ENCODE measurements at places on chromosomes 3 and 15. TPM values are rescaled to one million over a fixed set of nuclear protein-coding genes. Genes with fewer than 3 reads are reported as not detected.

The B3GALNT1 gene
- total RNA-seq: 22.3 TPM

DNA sequence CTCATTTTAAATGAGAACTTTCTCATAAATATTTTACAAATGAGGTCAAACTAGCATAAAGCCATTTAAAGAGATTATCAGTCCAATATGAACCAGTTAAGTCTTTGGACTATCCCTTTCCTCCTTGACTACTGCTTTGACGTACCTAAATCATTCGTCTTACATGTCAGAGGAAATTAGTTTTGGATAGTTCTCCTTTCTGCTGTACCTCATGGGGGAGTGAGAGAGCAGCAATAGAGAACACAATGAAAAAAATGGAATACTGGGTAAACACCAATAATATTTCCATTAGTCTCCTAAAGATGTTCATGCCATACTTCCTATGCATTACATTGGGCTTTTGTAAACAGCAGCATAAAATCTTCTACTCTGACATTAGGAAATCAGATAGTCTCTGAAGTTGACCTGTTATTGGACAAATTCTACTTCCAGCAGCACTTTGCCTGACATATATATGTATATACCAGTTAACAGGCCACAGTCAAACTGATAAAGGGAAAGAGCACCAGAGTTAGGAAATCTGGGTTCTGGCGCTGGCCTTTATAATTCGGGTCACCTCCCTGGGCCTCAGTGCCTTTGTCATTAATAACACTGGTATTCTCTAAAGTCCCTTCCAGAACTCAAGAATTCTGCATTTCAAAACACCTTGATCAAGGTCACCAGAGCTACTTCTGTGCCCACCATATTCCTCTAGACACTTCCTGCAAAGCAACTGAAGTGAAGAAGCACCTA is 26.8 kb downstream of the TIMMDC1 start:
- DNase-seq: no peak

The COMMD4 gene
- total RNA-seq: 53.0 TPM

GRCh38 chr15:86558252-86558651 is 478.6 kb downstream of the AGBL1 start:
- DNase-seq: no peak

GRCh38 chr3:16113704-16114103 is 60.8 kb upstream of the GALNT15 start:
- no peak for DNase-seq

GRCh38 chr15:70066447-70066846 is 31.3 kb downstream of the TLE3 start:
- DNase-seq: no peak

The REC114 gene
- total RNA-seq: not detected

- DNase-seq: no peak
Measured at GRCh38 chr3:135007607-135008006, 212.5 kb downstream of the EPHB1 start.

The CFAP100 gene
- total RNA-seq: not detected

The MYLK gene
- total RNA-seq: 942 TPM

The COL6A5 gene
- not detected for total RNA-seq

The SOX2 gene
- total RNA-seq: 0.16 TPM

The ERICH6 gene
- 0.36 TPM for total RNA-seq

GRCh38 chr3:71397046-71397445 is 186.5 kb downstream of the FOXP1 start:
- DNase-seq: no peak

- DNase-seq: no peak
Measured at GRCh38 chr3:135246027-135246426, 451.0 kb downstream of the EPHB1 start.

GRCh38 chr3:20040548-20041196 is 426 bp downstream of the KAT2B start:
- peak; percentile 81 for DNase-seq

DNA sequence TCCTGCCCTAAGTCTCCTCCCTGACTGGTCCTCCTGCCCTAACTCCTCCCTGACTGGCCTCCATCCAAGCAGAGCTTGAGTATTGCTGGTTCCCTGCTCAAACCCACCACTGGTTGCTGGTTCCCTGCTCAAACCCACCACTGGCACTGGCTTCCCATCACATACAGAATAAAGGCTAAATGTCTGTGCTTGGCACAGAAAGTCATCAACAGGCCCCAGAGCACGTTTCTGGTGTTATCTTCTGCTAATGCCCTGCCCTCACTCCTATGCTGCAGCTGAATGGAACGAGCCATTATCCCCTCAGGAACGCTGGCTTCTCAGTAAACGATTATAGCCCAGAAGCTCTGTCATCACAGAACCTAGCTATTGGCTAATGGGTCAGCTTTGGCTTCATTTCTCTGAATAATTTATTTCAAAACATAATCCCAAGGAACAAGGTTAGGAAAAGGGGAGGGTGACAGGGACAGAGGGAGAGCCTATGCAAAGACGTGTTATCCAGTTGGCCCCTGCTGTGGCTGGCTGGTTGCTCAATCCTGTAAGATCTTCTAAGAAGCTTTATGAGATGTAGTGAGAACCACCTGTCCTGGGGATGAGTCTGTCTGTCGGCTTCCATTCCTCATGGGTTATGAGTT is 6.3 kb upstream of the MUC20 start:
- no peak for DNase-seq

Data from ureter (tissue), 1 donor.